ENCODE measurements at places on chromosomes 5 and 9.

- DNase-seq, result no peak
These were observed 9.7 kb upstream of the C9orf152 start for GRCh38 chr9:110217656-110218099.

DNA sequence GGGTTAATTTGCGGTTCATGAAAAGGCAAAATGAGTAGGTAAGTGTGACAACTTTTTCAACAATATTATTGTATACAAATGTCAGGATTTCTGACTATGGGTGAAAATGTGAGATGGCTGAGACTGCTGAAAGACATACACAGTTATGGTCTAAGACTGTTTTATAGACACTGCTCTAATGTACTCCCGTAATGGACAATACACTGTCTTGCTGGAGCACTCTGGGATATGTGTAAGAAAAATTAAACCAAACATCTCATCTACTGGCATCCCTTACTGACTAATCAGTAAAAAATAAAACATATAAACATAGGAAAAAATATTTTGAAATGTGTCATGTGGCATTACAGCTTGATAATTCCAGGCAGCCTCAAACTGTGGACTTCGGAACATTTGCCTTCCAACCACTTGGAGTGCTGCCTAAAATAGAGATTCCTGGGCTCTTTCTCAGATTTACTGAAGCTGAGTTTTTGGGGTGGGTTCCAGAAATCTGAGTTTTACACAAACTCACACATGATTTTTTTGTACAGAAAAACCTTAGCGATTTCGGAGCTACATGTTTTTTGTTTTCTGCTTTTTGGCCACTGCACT, 233.9 kb upstream of the TBCA start:
- DNase-seq, result no peak

- no peak for DNase-seq
These were observed 168.4 kb downstream of the TTLL11 start for GRCh38 chr9:121924700-121925099.

DNA sequence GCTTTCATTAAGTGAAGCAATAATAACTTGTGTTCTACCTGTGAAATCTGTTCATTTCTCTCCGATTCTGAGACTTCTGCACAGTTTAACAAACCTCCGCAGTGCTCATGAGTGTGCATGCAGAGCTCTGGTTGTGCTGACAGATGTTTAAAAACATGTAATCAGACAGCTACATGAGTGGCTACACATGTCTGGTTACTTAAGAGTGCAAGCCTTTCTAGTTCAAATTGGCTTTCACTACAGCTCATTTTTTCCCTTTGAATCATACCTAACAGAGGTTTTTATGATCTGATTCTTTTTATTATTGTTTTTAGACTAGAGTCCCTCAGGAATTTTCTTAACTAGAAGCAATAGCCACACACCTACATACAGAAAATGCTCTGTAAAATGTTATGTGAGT, 310.2 kb downstream of the ARRDC3 start:
- DNase-seq, result no peak

DNA sequence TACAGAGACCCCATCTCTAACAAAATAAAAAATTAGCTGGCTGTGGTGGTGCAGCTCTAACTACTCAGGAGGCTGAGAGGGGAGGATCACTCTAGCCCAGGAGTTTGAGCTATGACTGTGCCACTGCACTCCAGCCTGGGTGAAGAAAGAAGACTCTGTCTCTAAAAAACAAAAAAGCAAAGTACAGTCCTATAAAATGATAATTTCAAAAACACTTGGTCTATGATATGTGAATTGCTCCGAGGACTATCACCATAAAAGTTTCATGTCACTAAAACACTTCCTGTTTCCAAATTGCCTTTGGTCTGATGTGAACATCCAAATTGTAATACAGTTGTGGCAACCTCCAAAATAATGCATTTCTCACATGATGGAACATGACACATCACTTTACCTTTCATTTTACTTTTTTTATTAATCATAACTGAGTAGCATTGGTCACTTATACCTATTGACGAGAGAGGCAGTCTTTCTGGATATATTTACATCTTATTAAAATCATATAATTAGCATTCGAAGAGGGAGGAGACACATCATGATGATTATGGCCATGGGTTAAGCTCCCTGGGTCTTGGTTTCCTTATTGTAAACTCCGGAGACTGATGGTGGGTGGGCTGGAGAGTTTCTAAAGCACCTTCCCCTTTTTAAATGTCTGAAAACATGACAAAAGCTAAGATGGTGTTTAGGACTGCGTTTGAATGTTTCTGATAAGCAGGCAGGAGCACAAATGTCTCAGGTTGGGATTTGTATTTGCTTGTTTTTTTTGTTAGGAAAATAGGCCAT, 25.8 kb upstream of the CD180 start:
- no peak for DNase-seq

DNA sequence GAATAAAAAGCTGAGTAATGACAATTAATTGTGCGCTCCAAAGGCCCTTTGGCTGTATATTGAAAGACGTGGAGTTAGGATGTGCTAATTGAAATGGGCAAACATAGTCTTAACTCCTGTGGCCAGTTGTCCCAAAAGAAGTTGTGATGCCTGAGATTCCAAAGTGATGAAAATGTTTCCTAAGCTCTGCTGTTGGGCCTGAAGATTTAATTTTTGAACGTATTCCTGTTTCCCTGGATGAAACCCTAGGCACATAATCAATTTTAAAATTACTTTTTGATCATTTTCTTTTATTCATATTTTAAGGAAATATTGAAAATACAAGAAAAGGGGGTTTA, 87.9 kb downstream of the PRDM6 start:
- DNase-seq, result no peak

Data from stimulated activated CD8-positive, alpha-beta memory T cell treated with anti-CD3 and anti-CD28 coated beads, Interleukin-15, amount 100 ng/mL, for 48 hours (primary cell).